Stomach (tissue), 19 donors: ENCODE measurements at places on chromosomes 16 and 17. TPM values are rescaled to one million over a fixed set of nuclear protein-coding genes. Genes with fewer than 3 reads are reported as not detected.
A peak's percentile ranks its signal among the peaks of the same experiment; 100 is the strongest.

TMC7 gene
- 9.8 TPM for total RNA-seq

ARL17A gene
- 21.6 TPM for total RNA-seq

NHERF2 gene
- total RNA-seq, result 37.6 TPM

HOXB4 gene
- 5.1 TPM for total RNA-seq

FN3K gene
- 14.5 TPM for total RNA-seq

RHBDL3 gene
- 2.0 TPM for total RNA-seq

GRCh38 chr17:3826191-3826590 lies 19.9 kb downstream of the NCBP3 start:
- no peak for DNase-seq

DNA sequence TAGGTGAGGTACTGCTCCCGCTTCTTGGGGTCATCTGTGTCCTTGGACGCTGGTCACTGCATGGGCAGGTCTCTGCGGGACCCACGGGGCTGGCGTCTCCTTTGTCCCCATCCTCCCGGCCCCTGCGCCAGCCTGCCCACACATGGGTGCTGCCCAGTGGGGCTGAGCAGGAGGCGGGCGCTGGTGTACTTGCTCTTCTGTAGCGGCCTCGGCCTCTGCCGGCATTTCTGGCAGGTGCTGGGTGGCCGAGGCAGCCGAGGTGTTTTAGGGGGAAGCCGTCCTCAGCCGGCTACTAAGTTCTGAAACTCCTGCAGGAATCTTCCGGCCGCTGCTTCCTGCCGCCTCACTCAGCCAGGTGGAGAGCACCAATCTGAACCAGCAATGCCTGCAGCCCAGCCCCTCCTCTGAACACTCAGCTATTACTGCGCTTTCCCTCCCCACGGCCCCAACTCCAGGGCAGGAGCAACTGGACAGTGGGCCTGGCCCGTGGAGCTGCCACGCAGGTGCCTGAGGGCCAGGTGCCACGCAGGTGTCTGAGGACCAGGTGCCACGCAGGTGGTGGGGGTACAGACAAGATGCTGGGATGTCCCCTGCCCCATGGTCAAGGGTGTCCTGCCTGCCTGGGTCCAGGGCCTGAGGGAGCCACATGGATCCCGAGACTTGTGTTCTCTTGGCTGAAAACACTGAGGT lies 10.0 kb downstream of the DECR2 start:
- DNase-seq, result no peak

DNA sequence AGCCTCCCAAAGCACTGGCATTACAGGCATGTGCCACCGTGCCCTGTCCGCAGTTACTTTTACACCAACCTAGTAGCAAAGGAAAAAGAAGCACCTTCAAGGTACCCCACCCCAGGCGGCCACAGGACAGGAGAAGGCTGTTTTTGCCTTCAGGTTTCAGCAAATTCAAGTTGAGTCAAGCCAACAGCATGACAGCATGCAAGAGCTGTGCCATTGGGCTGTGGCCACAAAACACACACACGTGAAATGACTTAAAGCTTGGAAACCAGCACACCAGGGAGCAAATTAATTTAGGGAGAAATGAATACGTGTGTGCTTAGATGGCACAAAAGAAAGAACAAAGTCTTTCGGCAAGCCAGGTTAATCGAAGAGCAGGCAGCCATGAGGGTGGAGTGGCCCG lies 39.7 kb downstream of the ERCC4 start:
- DNase-seq, result no peak

- DNase-seq, result no peak
These were observed 5.5 kb upstream of the SMPD3 start for GRCh38 chr16:68453816-68454215.

GRCh38 chr17:33976831-33977230 lies 278.3 kb upstream of the CCL2 start:
- DNase-seq, result no peak

DNA sequence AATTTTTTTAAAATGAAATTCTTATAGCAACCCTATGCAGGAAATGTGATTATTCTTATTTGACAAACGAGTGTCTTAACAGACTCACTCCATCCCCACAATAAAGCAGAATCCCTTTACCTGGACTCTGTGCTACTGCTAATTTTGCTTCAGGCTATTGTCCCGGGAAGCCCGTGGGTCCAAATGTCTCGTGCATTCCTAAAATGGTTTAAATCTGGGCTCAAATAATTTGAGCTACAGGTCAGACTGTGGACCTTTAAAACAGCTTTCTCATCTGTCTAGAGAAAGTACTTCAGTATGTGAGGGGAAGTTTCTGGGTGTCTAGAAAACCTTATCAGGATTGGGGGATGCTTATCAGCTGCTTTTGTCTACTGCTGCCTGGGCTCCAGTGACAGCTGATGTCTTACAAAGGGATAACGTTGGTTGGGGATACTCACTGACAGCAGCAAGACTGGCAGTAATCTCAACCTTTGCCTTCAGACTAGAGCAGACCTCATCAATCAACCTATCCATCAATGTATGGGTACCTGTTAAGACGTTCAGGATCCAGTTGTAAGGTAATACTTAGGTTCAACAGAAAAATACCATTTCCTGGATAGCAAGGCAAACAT lies 197.9 kb upstream of the CDH11 start:
- no peak for DNase-seq

GRCh38 chr16:31072540-31073141 lies 1.4 kb downstream of the ZNF668 start:
- peak; percentile 47 for DNase-seq

- DNase-seq, result no peak
These were observed 27.7 kb downstream of the MNT start for GRCh38 chr17:2373179-2373578.

DNA sequence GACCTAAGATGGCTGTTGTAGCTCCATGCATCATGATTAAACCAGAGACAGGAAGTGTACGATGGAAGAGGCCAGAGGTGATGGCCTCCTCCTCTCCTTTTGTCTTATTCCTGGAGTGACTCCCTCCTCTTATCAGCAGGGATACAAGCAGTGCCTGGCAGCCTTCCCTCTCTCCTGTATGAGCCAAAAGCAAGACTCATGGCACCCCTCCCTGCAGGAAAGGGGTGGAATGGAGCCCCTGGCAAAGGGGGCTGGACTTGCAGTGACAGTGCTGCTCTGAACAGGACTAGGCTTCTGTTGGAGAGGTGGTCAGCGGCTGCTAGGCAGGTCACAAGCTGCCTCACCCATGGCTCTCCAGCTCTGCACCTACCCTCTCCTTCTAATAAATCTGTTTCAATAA lies 8.4 kb downstream of the TXNL4B start:
- DNase-seq, result no peak
